ENCODE measurements at places on chromosomes 3 and 15.

DNA sequence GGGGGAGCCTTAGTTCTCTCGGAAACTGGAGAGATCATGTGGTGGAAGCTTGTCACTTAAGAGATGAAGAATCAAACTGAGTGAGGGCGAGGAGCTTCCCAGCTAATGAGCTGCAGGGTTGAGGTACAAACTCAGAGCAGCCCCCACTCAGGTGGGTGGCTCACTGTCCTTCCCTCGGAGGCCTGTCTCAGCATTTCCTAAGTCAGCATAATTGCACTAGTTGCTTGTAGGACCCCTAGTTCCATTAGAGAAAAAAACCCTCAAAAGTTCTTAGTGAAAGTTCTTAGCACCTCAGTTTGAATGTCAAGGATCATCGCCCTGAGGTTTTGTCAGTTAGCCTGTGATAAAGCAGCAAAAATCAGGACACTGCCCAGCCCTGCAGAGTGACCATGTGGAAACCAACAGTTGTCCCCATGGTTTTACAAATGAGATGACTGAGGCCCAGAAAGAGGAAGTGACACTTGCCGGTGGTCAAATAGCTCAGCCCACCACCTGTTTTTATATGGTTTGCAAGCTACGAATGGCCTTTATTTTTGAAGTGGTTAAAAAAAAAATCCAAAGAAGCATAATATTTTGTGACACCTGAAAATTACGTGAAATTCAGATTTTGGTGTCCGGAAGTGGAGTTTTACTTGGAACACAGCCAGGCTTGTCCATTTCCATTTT lies 11.9 kb downstream of the SMAD6 start:
- no peak for DNase-seq

DNA sequence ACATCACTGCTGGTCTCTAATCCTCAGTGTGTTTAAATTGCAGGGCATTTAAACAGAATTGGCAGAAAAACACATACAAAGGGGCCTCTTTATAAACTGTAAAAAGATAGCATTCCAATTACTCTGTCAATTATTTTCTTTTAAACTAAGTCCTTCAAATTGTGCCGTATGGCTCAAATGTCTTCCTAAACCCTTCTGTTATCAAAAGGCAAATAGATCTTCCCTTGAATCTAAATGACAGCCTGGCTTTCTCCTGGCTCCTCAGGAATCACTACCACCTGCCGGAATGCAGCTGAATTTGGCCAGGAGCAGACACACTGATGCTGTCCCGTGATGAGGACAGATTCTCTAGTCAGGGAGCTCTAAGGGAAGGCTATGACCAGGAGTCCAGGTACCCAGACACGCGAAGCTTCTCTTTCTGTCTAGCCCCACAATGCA lies 85.6 kb downstream of the IGF2BP2 start:
- no peak for DNase-seq

GRCh38 chr3:73072634-73073033 lies 11.2 kb downstream of the EBLN2 start:
- no peak for DNase-seq

DNA sequence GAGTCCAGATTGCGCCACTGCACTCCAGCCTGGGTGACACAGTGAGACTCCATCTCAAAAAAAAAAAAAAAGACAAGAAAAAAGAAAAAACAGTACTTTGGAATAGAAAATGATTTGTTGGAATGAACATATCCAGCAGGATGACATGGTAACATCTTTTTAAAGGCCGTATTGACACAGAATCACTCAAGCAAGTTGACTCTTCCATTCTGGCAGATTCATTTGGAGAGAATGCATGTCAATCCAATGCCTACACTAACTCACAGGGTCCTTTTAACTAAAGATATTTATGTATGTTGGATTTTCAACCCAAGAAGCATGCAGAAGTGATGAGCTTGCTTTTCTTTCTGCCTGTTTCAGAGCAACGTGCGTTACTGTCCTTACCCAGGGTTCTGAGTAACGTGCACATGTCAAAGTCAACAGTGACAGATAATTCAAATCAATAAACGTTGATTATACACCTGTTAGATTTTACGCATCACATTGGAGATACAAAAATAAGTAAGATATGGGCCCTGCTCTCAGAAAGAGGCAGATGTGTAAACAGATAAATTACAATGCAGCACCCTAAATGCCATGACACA lies 77.1 kb upstream of the FNDC3B start:
- DNase-seq: no peak

- DNase-seq: peak; percentile 1
Observed at GRCh38 chr3:87900061-87900460, 158.7 kb downstream of the CGGBP1 start.

DNA sequence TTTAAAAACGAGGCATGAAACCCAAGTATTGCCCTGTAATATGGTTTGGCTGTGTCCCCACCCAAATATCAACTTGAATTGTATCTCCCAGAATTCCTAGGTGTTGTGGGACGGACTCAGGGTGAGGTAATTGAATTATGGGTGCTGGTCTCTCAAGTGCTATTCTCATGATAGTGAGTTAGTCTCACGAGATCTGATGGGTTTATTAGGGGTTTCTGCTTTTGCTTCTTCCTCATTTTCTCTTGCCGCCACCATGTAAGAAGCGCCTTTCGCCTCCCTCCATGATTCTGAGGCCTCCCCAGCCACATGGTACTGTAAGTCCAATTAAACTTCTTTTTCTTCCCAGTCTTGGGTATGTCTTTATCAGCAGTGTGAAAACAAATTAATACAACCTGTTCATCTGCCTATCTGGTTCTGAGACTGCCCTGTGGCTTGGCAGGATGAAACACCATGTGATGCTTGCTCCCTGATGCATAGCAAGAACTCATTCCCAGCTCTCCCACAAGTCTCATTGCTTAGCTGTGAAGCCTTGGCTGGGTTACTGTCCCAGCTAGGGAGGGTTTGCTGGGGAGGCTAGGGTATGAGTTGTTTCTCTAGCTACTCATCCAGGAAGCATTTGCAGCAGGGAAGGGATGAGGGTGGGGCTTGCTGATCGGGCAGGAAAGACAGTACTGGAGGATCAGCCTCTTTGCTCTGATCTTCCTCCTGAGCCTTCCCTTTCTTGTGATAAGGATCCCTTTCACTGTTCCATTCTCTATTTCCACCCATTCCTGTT lies 3.7 kb upstream of the SQOR start:
- DNase-seq: no peak
